ENCODE measurements at places on chromosomes 3 and 15.

DNA sequence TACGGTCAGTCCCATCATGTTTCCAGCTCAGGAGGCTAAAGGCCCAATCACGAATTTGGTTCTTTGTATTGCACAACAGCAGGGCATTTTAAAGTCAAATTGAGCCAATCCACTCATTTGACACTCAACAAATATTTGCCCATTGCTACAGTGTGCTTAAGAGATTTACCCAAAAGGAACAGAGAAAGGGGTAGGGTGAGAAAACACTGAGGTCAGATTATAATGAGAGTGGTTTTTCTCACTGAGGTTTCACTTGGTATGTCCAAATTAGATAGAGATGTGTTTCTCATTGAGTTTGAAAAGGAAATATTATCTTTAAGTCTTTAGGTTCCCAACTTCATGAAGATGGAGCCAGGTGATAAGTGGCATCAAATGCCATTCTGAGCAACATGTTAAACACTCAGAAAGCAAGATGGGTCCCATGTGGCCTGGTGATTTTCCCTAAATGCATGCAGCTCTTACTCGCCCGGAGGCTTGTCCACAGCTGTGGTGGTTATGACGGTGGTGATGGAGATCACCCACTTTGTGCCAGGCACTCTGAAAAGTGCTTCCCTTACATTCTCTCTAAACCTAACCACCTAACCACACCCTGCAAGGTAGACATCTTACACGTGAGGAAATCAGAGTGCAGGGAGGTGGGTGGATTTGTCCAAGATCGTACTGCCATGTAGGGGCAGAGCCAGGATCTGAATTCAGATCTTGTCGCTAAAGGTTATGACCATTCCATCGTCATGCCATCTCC lies 31.2 kb upstream of the USP3 start:
- DNase-seq: no peak

DNA sequence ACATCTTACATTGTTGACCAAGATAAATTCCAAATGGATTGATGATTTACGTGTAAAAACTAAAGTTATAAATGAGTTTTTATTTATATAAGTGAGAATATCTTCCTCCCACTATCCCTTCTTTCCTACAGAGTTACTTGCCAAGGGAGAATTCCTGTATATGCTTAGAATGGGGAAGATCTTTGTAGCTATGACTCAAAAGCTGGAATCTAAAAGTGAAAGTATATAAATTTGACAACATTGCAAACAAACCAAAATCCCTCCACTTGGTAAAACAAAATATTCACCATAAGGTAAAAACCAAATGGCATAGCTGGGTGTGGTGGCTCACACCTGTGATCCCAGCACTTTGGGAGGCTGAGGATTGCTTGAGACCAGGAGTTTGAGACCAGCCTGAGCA lies 52.7 kb upstream of the GCNT3 start:
- DNase-seq: no peak

GRCh38 chr3:155744626-155745324 lies at the start of gene PLCH1:
Gene PLCH1 (minus strand): TSS chr3:155745071. CDS start chr3:155704224, 40,847 bp downstream.
- peak; percentile 81 for DNase-seq

GRCh38 chr3:110562621-110563020 lies 509.0 kb upstream of the NECTIN3 start:
- no peak for DNase-seq

- peak; percentile 49 for DNase-seq
These were observed 130.2 kb downstream of the CHSY1 start for GRCh38 chr15:101121511-101122090.

DNA sequence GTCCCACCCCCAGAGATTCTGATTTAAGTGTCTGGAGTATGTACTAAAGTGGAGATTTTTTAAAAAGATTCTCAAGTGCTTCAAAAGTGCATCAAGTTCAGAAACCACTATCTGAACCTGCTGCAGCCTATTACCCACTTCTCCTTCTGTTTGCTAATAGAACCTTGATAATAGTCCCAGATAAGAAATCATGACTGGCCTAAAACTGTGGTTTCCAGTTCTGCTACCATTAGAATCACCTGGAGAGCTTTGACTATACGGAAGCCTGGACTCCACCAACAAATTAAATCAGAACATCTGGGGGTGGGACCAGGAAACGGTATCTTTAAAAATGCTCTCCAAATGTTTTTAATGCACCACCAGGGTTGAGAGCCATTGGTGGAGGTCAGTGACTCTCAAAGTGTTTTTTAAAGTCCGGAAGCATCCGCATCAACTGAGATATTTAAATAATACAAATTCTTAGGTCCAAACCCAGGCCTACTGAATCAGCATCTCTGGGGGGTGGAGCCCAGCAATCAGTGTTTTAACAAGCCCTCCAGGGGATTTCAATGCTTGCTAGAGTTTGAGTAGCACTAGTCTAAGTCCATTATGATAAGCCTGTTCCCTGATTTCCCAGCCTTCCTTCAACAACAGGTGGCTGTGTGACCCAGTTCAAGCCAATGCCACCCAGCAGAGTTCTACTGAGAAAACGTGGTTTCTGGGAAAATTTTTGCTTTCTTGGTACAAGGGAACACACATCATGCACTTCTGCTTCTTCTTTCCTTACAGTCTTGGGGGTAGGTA lies 45.4 kb upstream of the TIPARP start:
- no peak for DNase-seq

- DNase-seq: peak; percentile 37
These were observed 1.8 kb upstream of the ZSCAN2 start for GRCh38 chr15:84598993-84599392.

GRCh38 chr15:50933341-50933740 lies 24.9 kb downstream of the AP4E1 start:
- no peak for DNase-seq

All from small intestine (tissue), 16 donors.